ENCODE measurements at places on chromosomes 13 and 19. TPM values are rescaled to one million over a fixed set of nuclear protein-coding genes. Genes with fewer than 3 reads are reported as not detected.
A peak's percentile ranks its signal among the peaks of the same experiment; 100 is the strongest.

GRCh38 chr13:110576070-110576394 is 14.5 kb upstream of the RAB20 start:
- DNase-seq = no peak

CCDC169 gene
- total RNA-seq = 1.5 TPM

HCN2 gene
- total RNA-seq = under 0.01 TPM

GRCh38 chr19:7534531-7535046 is 928 bp upstream of the PNPLA6 start:
- DNase-seq = peak; percentile 43

INSL3 gene
- not detected for total RNA-seq

SHC2 gene
- total RNA-seq = 0.51 TPM

MADCAM1 gene
- total RNA-seq = not detected

GRCh38 chr19:38647966-38648768 is 718 bp downstream of the ACTN4 start:
- DNase-seq = no peak

URAD gene
- not detected for total RNA-seq

PEG3 gene
- total RNA-seq = 0.53 TPM

- DNase-seq = peak; percentile 42
Observed at GRCh38 chr13:37602733-37603381, 4.3 kb upstream of the POSTN start.

GRCh38 chr19:43634872-43635560 is 4.6 kb downstream of the CADM4 start:
- no peak for DNase-seq

GRCh38 chr19:44767295-44768180 is 10.2 kb upstream of the CBLC start:
- no peak for DNase-seq

DNA sequence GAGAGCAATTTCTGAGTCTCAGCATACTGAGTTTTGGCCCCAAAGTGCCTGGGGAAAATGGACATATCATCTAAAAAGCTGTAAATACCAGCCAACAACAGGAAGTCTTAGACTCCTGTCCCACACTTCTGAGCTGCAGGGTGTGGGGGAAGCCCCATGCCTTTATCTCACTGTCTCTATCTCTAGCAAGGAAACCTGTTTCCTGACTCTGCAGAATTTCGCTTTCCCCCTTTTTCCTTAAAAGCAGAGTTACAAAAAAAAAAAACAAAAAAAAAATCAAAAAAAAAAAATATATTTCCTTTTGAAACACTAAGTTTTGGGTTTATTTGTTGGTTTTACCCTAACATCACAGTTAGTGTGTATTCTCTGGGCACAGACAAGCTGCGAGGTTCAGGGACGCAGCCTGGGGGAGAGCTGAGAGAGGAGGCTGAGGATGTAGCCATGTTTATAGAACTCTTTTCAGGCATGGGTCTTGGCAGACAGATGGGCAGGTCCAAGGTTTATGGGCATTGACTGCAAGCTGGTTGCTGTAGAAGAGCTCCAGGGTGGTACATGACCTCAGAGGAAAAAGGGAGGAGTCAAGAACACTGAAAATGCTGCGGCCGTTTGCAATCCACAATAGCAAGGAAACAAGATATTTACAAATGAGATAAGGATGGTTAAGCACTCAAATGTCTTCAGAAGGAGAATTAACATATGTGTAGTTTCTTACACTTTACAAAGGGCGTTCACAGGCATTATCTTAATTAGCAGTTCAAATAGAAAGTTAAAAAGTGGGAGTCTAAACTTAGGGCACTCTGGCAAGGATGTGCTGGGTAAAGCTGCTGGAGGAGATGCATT is 4.9 kb downstream of the MBNL2 start:
- DNase-seq = no peak

DNA sequence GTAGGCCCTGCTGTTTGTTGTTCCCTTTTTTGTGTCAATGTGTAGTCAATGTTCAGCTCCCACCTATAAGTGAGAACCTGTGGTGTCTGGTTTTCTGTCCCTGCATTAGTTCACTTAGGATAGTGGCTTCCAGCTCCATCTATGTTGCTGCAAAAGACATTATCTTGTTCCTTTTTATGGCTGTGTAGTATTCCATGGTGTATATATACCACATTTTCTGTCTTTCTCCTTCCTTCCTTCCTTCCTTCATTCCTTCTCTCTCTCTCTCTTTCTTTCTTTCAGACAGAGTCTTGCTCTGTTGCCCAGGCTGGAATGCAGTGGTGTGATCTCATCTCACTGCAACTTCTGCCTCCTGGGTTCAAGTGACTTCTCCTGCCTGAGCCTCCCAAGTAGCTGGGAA is 21.0 kb downstream of the CYP2A6 start:
- DNase-seq = no peak

PTH2 gene
- total RNA-seq = not detected

DNA sequence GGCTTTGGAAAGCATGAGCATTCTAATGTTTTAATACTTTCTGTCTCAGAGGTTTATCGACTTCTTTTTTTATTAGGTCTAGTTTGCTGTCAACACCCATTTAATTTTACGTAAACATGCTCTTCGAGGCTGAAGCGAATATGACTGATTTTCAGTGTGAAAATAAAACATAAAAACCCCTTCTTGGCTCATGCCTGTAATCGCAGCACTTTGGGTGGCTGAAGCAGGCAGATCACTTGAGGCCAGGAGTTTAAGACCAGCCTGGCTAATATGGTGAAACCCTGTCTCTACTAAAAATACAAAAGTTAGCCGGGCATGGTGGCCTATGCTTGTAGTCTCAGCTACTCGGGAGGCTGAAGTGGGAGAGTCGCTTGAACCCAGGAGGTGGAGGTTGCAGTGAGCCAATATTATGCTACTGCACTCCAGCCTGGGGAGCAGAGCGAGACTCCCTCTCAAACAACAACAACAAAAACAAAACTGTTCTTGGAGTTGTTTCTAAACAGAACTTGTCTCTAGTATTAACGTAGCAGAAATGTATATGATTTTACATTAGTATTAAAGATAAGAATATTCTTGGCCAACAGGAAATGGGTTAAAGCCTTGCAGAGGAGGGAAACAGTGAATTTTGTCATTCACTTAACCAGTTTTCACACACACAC is 7.1 kb upstream of the IGFL3 start:
- no peak for DNase-seq

GRCh38 chr13:111033172-111034130 is 81.7 kb upstream of the ARHGEF7 start:
- DNase-seq = peak; percentile 29

- DNase-seq = no peak
Observed at GRCh38 chr19:14515501-14516047, 2.6 kb downstream of the DNAJB1 start.

DNA sequence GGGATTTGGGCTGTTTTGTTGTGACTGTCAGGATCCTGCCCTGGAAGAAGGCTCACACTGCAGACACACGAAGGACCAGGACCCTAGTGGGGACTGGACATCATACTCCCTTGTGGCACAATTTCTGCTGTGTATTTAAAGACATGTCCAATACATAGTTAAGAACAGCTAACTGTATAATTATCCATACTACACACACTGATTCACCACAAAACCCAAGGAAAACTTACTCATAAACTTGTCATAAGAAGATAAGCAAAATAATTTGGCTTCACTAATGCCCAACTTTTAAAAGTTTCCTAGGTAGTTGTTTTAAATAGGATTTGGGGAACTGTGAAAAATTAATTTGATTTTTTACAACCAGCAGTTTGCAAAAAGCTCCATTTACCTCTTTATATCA is 46.1 kb downstream of the LATS2 start:
- peak; percentile 64 for DNase-seq

DNA sequence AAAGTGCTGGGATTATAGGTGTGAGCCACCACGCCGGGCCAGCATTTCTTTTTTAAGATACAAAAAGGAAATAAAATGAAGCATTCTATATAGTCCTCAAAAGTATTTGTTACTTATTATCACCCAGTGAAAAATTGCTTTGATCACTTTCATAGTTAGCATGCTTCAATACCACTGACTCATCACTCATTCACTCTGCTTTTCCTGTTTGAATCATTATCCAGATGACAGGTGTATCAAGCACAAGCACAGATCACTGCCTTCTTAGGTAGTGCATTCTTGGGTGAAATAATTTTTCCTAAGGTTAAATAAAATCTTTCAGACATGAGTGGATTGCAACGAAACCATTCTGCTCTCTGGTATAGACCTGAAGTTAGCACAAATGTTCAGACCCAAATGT is 35.8 kb upstream of the SPART start:
- DNase-seq = peak; percentile 86

ZNF850 gene
- total RNA-seq = 1.6 TPM

DNA sequence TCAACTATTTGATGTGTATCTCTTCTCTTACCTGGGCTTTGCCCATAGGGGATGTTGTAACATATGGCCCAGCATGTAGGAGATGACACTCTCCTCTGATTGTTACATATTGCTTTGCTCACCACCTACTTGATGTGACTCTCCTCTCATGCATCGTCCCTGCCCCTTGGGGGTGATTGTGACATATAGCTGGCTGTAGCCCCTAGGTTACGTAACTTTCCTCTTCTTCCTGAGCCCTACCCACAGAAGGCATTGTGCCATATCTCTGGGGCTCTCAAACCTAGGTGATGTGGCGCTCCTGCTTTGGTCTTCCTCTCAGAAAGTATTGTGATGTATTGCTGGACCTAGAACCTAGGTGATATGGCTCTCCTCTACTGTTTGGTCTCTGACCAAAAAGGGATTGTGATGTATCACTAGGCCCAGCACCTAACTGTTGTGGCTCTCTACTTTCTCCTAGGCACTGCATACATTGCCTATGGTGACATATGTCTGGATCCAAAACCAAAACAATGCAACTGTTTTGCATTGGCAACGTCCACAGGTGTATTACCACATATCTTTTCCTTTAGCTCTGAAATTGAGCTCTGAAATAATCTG is 71.9 kb upstream of the ZNF724 start:
- no peak for DNase-seq

DNA sequence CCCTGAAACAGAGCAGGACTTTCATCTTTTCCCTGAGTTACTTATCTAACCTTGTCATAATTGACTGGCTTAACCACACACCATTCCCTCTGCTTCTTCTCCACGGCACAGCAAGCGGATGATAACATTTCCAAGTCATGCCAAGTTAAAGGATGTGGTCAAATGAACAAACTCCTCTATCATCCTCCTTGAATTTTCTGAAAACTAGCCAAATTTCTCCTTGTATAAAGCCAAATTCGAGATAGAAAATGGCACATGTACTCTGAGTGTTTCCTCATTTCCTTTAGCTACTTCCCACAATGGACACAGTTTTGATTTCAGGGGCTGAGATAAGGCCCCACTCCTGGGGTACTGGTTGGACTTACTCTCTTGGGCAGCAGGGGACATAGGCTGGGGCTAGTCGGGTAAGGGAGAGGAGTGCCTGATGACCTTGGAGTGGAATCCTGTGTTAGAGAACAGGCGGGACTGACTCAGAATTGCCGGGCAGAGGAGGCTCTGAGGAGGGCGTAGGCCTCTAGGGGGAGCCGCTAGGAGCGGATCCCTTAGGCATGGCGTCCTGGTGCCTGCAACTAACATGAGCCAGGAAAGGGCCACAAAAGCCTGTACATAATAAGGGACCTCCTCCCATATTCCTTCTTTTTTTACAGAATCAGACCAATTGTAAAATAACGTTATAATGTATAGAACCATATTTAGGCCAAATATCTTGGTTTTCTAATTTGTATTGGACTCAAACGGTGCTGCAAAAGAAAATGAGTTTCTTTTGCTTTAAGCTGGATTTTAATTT is 20.3 kb upstream of the TMTC4 start:
- peak; percentile 22 for DNase-seq

GRCh38 chr19:14482172-14482941 is 7.2 kb upstream of the PTGER1 start:
- DNase-seq = no peak

- DNase-seq = no peak
Observed at GRCh38 chr13:20512042-20512683, 13.5 kb downstream of the CRYL1 start.

DNA sequence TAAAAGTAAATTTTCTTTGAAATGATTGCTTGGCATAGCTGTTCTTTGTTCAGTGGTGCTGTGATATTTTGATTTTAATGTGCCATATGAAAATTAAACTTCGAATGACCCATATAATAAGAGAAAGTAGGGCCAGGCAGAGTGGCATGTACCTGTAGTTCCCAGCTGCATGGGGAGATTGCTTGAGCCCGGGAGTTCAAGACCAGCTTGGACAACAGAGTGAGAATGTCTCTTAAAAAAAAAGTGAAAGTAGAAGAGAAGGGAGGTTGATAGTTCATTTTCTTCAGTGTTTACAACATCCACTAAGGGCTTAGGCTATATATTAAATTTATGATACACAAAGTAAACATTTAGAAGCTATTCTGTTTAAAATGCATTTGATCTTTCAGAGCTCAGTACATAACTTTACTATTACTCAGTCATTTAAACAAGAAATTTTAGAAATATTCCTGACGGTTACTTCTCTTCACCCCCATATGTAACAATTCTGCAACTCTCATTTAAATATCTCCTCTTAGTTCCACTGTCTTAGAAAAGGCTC is 17.2 kb upstream of the RFC3 start:
- no peak for DNase-seq

- no peak for DNase-seq
Observed at GRCh38 chr19:42436006-42436405, 6.7 kb downstream of the CXCL17 start.

- no peak for DNase-seq
Observed at GRCh38 chr13:35389535-35389934, 87.0 kb downstream of the MAB21L1 start.

SLC25A41 gene
- not detected for total RNA-seq

CYP2S1 gene
- total RNA-seq = 13.3 TPM

GRCh38 chr19:32317086-32317485 is 28.3 kb upstream of the ZNF507 start:
- DNase-seq = no peak

UHRF1 gene
- 5.3 TPM for total RNA-seq

DNA sequence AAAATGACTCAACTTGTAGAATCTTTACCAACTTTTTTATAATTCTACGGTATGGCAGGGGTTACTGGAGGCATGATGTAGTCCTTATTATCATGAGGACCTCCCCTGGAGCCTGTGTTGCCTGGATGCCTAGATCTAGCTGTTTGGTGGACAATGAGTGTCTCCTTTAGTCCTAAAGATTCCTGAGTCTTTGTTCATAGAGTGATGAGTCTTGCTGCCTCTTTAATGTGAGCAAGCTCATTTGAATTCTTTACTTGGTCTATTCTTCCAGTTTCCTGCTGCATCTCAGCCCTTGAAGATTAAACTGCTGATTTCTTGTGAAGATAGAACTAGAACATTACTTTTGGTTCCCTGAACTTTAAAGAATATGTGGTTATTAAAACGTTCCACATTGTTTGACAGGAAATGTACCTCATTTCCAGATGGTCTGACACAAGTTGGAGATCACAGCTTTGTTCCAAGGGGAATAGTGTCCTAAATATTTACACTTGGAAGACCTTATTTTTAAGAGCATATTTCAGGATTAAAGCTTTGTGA is 51.9 kb downstream of the SLAIN1 start:
- no peak for DNase-seq

DNA sequence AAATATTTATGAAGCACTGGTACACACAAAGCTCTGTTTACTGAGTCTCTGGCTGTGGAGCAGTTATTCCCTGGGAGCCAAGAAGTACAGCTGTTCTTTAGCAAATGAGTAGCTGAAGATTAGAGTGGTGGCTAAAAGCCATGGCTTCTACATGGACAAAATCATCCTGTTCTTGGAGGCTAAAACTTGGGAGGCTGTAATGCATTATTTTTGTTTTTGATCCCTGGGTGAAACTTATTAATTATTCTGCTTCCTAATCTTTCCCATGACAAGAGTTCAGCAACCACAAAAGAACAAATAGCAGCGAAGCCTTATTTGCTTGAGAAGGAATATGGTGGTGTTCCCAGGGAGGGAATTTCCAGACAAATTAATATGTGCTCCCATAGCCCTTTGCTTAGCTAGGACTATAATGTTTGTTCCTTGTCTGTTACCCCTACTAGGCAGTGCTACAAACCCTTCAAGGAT is 109.5 kb downstream of the DCT start:
- no peak for DNase-seq
